ENCODE measurements at places on chromosomes 16 and 17.
A peak's percentile ranks its signal among the peaks of the same experiment; 100 is the strongest.

DNA sequence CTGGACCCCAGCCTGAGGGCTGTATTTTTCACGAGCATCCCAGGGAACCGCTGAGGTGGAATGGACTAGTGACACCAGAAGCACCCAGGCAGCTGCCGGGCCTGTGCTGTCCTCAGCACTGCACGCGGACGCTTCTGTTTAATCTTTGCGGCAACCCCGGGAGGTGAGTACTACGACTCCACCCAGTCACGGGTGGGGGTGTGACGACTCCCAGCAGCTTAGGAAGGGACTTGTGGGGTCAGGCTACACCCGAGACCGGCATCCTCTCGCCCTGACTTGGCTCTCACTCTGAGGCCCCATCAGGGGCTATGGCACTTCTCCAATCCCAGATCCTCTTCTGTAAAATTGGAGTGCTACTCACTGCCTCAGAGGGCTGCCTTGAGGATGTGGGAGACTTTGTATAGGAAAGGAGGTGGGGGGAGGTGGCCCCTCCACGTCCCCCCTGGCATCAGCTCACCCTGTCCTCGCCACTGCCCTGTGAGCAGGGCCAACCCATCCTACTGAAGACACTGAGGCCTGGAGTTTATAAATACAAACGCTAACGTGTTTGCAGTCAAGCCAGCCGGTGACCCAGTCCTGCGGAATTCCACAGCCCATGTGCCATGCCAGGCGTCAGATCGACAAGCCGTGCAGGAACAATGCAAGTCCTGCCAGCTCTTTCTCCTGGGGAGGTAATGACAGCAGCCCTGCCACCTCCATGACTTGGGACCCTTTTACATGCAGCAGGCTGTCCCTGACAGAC is 44.4 kb downstream of the PPL start:
- DNase-seq, result no peak

- DNase-seq, result no peak
Observed at GRCh38 chr17:47276868-47277267, 23.2 kb downstream of the ITGB3 start.

- no peak for DNase-seq
Observed at GRCh38 chr17:17030515-17031211, 11.6 kb upstream of the MPRIP start.

- DNase-seq, result no peak
Observed at GRCh38 chr16:81421536-81421935, 23.1 kb upstream of the CMIP start.

DNA sequence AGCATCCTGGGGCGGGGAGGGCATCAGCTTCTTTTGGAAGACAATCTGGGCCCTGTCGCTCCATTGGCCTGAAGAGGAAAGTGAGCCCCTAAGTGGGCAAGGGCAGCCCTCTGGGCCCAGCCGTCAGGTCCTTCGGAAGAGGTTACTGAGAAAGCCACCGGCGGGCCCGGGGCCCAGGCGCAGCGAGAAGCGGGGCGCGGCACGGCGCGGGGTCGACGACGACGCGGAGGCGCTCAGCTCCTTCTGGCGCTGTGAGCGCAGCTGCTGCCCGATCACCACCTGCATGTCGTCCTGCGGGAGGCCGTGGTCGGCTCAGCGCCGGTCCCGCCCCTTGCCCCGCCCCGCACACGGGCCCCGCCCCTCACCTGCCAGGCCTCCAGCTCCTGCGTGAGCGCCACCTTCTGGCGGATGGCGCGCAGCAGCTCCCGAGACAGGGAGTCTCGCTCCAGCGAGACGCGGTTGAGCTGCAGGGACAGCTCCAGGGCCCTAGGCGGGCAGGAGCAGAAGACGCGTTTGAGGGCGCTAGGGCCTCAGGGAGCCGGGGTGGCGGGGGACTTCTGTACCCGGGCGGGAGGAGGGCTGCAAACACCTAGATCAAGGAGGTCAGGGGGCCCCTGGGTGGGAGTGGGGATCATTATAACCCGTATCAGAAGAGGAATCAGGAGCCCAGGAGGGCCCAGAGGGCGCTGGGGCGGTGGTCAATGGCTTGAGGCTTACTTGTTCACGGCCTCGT is 4.3 kb downstream of the THOC6 start:
- peak; percentile 29 for DNase-seq

DNA sequence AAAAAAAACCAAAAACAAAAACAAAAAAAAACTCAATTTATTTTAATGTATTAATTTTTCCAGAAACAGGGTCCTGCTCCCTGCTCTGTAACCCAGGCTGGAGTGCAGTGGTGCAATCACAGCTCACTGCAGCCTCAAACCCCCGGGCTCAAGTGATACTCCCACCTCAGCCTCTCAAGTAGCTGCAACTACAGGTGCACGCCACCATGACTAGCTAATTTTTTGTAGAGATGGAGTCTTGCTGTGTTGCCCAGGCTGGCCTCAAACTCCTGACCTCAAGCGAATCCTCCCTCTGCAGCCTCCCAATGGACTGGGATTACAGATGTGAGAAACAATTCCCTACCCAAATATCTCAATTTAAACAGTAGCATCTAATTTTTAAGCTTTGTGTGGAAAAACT is 25.2 kb upstream of the EMP2 start:
- DNase-seq, result no peak

GRCh38 chr16:85091522-85091910 is 20.8 kb downstream of the CIBAR2 start:
- no peak for DNase-seq

- no peak for DNase-seq
Observed at GRCh38 chr17:75060434-75061054, 13.5 kb downstream of the KCTD2 start.

DNA sequence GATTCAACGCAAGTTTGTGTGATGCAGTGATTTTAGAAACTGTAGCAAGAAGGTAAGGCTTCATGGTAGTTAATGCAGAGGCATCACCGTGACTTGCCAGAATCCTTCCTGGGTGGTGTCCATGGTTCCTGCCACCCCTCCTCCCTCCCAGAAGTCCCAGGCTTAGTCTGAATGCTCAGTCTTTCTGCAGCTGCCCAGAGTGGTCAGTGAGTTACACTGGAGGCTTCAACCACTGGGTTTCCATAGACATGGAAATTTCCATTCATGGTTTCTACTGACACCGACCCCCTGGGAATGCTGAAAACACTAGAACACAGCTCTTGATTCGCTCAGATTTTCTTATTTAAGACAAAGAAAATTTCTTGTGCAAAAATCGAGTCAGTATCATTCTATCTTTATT is 159.4 kb upstream of the HSBP1 start:
- no peak for DNase-seq

DNA sequence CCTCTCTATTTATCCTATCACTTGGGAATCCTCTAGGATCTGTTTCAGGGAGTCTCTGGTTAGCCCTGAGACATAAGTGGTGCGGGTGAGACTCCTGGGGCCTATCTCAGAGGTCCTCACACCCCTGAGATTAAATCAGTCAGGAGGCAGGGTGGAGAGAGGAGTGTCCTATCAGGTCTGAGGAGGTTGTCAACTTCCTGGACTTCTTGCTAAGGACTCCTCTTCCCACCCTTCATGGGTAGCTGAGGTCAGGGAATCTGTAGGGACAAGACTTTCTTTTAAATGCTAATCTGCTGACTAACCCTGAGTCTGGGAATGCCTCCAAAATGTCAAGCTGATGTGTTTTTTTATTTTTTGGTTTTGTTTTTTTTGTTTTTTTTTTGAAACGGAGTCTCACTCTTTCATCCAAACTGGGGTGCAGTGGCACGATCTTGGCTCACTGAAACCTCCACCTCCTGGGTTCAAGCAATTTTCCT is 6.6 kb upstream of the ARMC5 start:
- DNase-seq, result no peak

DNA sequence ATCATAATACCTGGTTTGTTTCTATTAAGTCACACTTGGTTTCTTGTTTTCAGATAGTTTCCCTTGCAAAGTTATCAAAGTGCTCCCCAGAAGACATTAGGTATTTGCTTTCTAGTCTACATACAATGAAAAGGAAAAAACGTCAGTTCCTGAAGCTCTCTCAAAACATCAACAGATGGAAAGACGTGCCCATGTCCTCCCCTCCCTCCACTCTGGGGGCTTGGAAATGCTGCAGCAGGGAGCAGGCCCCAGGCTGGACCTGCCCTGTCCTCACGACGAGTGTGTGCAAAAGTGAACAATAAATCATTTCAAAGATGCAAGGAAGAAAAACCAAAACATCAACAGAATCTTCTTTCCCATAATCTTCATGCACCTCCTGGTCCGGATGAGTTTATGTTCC is 118.5 kb downstream of the USP22 start:
- no peak for DNase-seq

GRCh38 chr17:54990118-54990517 is 21.6 kb downstream of the STXBP4 start:
- no peak for DNase-seq

DNA sequence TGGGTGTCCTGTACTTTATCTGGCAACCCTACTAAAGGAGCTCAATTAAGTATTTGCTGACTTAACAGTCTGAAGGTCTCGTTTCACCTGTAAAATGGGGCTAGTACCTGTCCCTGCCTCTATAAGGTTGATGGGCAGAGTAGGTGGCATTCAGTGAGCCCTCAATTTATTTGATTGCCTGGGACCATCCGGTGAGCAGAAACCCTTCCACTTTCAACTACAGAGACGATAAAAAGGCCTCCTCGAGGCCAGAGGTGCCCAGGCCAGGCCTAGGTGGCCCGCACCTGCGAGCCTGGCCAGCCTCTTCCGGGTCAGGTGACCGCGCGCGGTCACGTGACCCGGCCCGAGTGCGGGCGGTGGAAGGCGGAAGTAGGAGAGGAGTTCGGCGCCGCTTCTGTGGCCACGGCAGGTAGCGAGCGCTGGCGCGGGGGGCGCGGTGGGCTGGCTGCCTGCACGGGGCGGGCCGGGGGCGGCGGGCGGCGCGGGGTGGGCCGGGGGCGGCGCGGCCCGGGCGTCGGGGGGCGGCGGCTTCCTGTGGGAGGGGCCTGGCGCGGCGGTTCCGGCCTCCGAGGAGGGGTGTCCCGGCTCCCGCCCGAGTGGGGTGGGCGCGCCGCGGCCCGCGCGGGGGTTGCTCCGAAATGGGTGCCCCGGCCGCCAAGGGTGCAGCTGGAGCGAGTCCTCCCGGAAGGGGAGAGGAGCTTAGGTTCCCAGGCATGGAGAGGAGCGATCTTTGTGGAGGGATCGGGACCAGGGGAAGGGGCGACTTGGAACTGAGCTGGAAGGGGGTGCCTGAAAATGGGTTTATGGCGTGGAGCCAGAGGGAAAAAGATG is at the start of gene WWP2:
Gene WWP2 (plus strand): TSS at position 350 of the 831 bp plus-strand sequence. CDS start 24,679 bp downstream, outside the sequence.
- peak; percentile 6 for DNase-seq

- no peak for DNase-seq
Observed at GRCh38 chr17:44773140-44773539, 14.4 kb downstream of the ADAM11 start.

DNA sequence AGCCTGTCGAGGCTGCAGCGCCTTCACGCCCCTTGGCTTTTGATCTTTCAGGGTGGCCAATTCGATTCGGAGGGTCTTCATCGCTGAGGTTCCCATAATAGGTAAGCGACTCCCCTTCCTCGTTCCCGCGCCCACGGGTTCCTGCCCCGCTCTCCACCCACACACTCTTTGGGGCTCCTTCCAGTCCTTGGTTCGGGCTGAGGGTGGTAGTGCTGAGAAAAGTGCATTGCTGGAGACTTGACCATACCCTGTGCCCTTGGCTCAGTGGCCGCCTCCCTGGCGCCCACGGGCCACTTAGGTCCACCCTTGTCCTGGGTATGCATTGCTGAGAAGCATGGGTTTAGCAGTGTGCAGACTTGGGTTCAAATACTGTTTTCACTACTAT is 491 bp downstream of the POLR2C start:
- no peak for DNase-seq

- no peak for DNase-seq
Observed at GRCh38 chr16:87325423-87325858, 8.2 kb upstream of the C16orf95 start.

DNA sequence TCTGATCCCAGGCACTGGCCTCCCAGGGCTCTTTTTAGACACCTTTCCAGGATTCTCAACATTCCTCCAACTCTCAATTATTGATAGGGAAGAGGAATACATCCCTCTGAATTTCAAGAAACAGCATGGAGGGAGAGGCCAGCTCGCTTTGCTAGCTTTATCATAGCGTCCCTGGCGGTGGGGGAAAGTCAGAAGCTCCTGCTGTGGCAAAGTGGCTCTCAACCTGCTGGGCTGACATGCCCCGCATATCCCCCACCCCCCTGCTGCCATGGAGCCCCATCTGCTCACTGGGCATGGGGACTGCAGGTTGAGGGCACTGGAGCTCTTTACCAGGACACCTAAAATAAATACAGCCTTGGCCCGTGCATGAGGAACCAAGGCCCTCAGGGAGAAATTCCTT is 140.3 kb downstream of the SLC39A11 start:
- DNase-seq, result no peak

- no peak for DNase-seq
Observed at GRCh38 chr17:45123930-45124796, 8.2 kb downstream of the PLCD3 start.

- DNase-seq, result peak; percentile 71
Observed at GRCh38 chr16:68416057-68417046, 32.0 kb downstream of the SMPD3 start.

DNA sequence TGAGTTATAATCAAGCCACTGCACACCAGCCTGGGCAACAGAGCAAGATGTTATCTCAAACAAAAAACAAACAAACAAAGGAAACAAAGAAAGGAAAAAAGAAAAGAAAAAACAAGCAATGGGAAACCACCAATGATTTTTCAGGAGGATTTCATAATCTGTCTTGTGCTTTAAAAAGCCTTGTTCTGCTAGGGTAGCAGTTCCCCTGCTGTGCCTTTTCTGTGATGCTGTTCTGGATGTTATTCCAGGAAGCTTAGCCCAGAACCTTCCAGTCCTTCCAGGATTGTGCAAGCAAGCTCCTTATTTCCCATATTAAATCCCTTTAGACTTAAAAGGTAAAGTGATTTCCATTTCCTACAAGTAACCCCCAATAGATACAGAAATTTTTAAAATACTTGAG is 171.1 kb downstream of the ABCC12 start:
- no peak for DNase-seq

- no peak for DNase-seq
Observed at GRCh38 chr16:359871-360697, 7.6 kb upstream of the AXIN1 start.

DNA sequence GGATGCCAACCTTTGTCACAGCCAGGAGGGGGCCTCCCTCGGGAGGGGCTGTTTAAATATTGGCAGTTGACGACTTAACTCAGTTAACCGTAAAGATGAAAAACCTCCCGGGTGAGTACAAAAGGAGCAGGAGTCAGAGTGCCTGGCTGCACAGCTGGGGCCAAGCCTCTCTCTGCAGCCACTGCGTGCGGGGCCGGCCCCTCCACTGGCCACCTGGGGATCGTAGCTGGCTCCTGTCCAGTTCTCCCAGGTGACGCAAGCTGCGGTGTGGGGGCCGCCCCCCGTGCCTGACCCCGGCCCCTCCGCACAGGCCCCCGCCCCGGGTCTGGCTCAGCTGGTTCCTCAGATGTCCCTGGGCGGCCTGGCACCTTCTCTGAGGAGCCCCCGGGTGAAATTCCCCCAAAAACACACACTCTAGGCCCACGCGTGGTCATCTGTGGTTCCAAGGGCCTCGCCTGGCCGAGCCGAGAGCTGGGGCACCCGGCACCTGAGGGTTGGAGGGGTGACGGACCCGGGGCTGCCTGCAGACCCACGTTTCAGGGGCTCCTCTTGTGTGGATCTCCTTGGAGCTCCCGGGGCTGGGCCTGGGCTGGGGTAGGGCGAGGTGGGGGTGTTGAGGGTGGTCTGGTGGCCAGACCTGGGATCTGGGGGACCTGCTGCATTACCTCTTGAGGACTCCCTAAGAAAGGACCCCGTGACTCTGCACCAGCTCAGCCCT is 7.4 kb upstream of the CACNA1H start:
- no peak for DNase-seq

Data from NCI-H2081 treated with DMSO at 0.1 percent for 48 hours (cell line).